ENCODE measurements at places on chromosomes 2 and 18.

- no peak for DNase-seq
These were observed 1.6 kb downstream of the ELMOD3 start for GRCh38 chr2:85356186-85356585.

DNA sequence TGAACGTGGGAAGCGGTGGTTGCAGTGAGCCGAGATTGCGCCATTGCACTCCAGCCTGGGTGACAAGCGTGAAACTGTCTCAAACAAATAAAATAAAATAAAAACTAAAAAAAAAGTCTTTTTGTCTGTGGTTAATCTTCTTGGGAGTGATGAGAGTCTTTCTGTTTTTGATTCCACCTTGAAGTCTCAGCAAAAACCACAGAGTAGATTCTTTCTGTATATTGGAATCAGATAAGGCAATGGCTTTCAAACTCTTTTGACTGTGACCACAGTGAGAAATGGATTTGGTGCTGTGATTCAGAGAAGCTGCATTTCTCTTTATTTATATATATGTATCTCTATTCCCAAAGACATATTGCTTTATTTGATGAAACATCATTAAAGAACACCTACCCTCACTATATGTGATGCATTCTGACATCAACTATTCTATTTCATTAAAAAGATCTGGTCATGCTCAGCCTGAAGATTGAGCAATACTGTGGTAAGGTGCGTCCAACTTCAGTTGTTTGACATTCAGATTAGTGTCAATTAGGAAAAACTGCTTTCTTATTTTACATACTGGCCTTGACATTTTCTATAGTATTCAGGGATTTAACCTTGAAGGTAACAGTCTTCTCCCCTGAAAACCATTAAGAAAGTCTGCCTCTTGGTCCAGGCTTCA, 15.6 kb downstream of the HRH4 start:
- no peak for DNase-seq

GRCh38 chr2:188647430-188648070, 326.6 kb upstream of the COL3A1 start:
- DNase-seq: no peak

GRCh38 chr2:68086166-68086565, 23.4 kb upstream of the C1D start:
- DNase-seq: no peak

DNA sequence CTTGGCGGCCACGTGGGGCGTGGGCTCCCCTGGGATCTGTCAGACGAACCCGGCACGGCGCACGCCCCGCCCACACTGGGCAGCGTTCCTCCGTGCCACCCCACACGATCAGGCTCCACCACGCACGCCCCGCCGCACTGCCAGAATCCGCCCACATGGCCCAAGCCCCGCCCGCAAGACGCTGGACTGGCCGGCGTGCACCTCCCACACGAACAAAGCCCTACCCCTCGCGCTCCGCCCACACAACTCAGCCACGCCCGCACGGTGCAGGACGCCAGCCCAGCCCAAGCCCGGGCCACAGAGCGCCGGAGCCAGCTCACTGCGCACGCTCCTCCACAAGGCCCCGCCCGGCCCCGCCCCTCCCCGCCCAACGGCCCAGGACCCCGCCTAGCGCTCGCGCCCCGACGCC, 555 bp downstream of the TMEM18 start:
- peak; percentile 93 for DNase-seq

GRCh38 chr2:172446474-172447063, 19.2 kb downstream of the ITGA6 start:
- DNase-seq: no peak

DNA sequence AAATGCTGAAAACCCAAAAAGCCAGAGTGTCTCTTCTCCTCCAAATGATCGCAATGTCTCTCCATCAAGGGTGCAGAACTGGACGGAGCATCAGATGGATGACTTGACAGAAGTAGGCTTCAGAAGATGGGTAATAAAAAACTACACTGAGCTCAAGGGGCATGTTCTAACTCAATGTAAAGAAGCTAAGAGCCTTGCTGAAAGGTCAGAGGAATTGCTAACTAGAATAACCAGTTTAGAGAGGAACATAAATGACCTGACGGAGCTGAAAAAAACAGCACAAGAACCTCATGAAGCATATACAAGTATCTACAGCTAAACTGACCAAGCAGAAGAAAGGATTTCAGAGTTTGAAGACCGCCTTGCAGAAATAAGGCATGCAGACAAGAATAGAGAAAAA, 9.7 kb upstream of the POLE4 start:
- DNase-seq: no peak

DNA sequence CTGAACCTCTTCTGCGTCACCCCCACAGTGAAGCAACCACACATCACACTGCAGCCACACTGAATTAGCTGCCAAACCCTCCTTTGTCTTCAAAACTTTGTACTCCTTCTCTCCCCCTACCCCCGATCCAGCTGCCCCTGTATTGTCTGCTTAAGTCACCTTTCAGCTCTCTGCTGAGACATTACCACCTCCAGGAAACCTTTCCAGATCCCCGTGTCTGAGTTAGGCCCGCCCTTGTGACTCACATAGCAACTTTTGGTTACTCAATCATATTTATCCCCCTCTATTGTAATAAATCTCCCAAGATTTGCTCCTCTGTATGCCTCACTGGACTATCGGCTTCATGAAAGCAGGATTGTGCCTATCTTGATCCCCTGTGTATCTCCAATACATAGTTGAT, 82.8 kb upstream of the CDCA7 start:
- DNase-seq: no peak

GRCh38 chr18:61333746-61334490, 688 bp downstream of the CDH20 start:
- peak; percentile 75 for DNase-seq

DNA sequence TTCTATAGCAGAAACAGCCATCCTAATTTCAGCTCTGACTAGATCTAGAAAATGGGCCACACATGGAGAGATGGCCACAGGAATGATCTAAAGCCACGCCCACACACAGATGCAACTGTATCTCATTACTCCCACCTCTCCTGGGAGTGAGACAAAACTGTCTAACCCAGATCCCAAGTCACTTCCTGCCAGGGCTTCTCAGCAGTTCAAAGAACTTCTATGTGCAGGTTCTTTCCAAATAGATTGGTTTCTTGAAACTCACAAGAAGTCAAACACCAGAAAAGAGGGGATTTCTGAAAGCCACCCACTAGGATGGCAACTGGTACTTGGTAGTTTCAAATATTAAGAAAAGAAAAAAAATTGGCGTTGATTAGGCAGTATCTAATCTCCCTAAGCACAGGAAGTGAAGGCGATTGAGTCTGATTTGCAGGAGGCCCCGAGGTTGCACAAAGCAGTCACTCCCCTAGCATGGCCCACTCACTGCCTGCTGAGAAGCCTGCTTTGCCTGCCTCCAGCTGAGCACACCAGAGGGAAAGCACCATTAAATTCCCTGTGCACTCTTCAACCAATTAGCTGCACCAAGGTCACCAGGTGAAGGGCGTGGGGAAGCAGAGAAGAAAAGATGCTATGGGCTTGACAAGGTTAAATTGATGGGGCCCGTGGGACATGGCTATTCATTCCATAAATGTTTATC, 51.1 kb downstream of the PAPOLG start:
- peak; percentile 1 for DNase-seq

DNA sequence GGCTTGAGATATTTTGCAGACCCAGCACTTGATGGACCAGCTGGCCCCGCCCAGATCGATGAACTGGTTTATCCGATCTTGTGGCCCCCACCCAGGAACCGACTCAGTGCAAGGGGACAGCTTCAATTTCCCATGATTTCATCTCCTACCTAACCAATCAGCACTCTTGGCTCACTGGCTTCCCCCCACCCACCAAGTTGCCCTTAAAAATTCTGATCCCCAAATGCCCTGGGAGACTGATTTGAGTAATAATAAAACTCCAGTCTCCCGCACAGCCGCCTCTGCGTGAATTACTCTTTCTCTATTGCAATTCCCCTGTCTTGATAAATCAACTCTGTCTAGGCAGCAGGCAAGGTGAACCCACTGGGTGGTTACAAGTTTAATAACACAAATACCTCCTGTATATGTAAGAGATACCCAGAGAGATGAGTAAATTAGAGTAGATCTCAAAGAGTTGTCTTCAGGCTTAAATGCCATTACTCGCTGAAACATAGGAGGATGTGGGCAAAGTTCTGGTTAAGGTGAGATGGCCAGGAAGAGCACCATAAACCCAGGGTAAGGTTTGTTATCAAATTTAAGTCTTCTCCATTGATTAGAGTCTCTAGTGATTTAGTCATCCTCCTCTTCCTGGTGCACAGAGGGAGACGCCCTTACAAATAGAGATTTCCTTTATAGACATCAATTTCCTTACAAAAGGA, 222.8 kb downstream of the ARL4C start:
- DNase-seq: no peak

- DNase-seq: peak; percentile 76
These were observed 76.1 kb upstream of the PMAIP1 start for GRCh38 chr18:59823596-59824195.

GRCh38 chr2:232771870-232772269, 4.5 kb downstream of the KCNJ13 start:
- no peak for DNase-seq

DNA sequence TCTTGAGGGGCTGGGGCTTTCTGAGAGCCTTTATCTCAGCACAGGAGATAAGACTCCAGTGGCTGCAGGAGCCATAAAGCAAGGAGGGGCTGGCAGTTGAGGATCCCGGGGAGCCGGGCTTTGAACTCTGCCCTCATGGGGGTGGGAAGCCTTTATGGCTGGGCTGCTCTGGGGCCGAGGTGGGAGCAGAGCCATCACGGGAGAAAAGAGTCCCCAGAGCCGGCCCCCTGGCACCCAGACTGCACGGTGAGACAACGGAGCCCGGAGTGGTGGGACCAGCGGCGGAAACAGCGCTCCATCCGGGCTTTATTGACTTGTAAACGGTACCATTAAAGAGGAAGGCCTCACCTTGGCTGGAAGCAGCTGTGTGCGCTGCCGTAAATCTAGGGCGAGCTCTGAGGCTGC, 162.6 kb downstream of the MYCN start:
- DNase-seq: no peak

GRCh38 chr2:8627692-8628085, 54.2 kb upstream of the ID2 start:
- DNase-seq: no peak

DNA sequence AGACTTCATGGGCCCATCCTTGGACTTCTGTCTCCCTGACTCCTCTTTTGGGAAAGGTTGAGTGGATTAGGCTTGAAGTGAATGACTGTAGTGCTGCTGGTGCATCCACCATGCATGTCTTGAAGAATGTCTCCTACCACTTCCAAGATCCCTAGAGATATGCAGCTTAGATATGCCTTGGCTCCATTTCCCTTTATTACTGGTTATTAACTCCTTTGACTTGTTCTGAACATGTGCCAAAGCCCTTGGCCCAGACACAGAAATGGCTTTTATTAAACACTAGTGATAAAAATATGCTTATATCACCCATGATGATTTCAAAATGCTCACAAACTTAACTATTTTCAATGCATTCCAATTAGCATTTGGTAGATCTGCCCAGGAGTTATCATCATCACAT, 90.0 kb upstream of the SLC14A2 start:
- no peak for DNase-seq

GRCh38 chr2:207619764-207620203, 5.4 kb downstream of the METTL21A start:
- no peak for DNase-seq

- no peak for DNase-seq
These were observed 59.4 kb upstream of the SIX2 start for GRCh38 chr2:45068571-45069140.

- DNase-seq: no peak
These were observed 128.3 kb downstream of the CDH2 start for GRCh38 chr18:28048612-28049011.

- no peak for DNase-seq
These were observed 481.8 kb downstream of the SPAG16 start for GRCh38 chr2:213766062-213766461.

GRCh38 chr2:229066121-229066715, 204.9 kb downstream of the PID1 start:
- no peak for DNase-seq

- no peak for DNase-seq
These were observed 37.0 kb upstream of the LYPD6B start for GRCh38 chr2:149001496-149001895.

GRCh38 chr2:99694331-99694730, 204.5 kb upstream of the REV1 start:
- no peak for DNase-seq

Measured in NCI-H1092 treated with DMSO at 0.1 percent for 48 hours (cell line).